ENCODE measurements at places on chromosomes 1 and 21. TPM values are rescaled to one million over a fixed set of nuclear protein-coding genes. Genes with fewer than 3 reads are reported as not detected.

DPT gene
- total RNA-seq = not detected

- no peaks in the 10 kb centered on the region for H3K27me3 ChIP-seq
- H3K4me3 ChIP-seq = no peak overlapping the region
- H3K36me3 ChIP-seq = no peaks in the 10 kb centered on the region
- H3K4me1 ChIP-seq = no peaks in the 10 kb centered on the region
Observed at GRCh38 chr1:3457910-3458883, 3.7 kb downstream of the ARHGEF16 start.

DNA sequence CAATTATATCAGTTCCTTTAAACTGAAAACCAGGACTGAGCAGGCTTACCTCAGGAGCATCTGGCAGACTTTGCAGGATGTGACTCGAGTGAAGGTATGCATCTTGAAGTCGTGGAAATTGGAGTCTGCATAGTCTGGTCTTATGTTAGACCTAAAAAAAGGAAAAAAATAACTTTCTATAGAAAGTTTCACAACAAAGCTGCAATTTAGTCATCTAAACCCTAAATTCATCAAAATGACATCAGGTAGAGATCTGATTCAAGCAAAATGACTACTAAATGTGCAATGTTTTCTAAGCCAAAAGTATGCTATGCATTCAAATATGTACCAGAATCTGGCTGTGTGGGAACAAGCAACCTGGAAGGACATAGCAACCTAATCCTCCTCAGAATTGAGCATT, 260.1 kb downstream of the VAV3 start:
- DNase-seq = no peak
- H3K4me1 ChIP-seq = no peaks in the 10 kb centered on the region
- no peak overlapping the region for H3K27ac ChIP-seq
- H3K36me3 ChIP-seq = no peaks in the 10 kb centered on the region

DNA sequence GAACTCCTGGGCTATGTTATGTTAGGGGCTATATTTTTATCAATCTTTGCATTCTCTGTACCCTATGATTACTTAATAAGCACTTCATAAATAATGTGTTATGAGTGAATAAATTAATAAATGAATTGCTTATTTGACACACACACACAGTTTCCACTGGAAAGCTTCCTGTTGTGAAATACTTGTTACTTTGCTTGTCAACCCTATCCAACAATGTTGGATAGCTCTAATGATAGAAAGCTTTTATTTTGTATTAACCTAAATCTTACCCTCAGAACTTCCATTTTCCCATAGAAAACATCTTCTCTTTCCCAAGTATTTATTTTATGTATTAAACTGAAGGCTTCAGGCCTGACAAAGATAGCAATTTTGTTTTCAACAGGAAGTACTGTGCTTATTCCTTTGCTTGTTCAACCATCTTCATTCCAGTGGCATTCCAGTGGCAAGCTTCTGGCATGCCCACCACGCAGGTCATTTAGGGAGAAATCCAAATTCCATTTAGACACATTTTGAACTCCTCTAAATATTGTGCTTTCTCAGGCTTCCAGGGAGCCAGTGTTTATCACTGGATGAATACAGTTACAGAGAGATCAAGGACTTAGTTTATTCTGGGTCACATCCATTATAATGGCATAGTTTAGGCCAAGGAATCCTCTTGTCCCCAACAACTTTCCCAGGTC, 134.4 kb downstream of the TGFB2 start:
- no peak for DNase-seq
- no peaks in the 10 kb centered on the region for H3K36me3 ChIP-seq
- H3K4me1 ChIP-seq = no peaks in the 10 kb centered on the region

DNA sequence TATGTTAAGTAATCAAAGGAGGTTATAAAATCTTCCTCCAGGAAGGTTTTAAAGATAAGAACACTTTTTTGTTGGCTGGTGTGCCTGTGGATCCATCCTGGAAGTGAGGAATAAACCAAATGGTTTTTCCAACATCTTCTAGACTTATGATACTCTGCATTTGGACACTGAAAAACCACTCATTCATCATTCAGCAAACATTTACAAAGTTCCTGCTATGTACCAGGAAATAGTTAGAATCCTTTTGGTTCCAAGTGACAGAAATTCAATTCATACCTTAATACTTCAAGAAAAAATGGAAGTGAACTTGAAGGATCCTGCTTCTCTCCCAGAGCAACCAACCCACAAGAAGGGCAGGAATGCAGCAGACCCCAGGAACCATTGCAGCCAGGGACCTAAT, 39.6 kb upstream of the PIGC start:
- no peak for DNase-seq
- no peak overlapping the region for H3K4me3 ChIP-seq
- H3K36me3 ChIP-seq = no peaks in the 10 kb centered on the region
- H3K4me1 ChIP-seq = peaks cover 18% of the 10 kb centered on the region
- no peak overlapping the region for H3K27ac ChIP-seq

OR2T11 gene
- not detected for total RNA-seq

MLLT11 gene
- total RNA-seq = 5.6 TPM

SLC25A33 gene
- total RNA-seq = 7.0 TPM

DNA sequence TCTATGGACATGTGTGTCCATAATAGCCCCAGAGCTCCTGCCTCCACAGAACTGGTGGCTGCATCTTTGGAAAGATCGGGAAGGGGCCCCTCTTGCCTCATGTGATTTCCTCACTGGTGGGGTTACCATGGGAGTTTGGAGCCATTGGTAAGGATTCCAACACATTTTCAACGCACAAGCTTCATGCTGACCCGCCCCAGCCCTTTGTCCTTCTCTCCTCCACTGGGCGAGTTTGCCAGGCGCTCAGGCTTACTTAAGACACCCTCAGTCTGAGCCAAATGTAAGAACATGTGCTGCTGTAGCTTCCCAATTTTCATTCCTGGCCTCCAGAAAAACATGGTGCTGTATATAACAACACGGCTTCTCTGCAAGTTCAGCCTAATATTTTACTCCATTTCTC, 72.4 kb downstream of the ATP5PO start:
- no peak for DNase-seq
- H3K36me3 ChIP-seq = no peaks in the 10 kb centered on the region
- no peaks in the 10 kb centered on the region for H3K4me1 ChIP-seq
- no peaks in the 10 kb centered on the region for H3K27me3 ChIP-seq
- H3K4me3 ChIP-seq = no peak overlapping the region

GRCh38 chr1:67336157-67336556, 28.5 kb downstream of the IL12RB2 start:
- DNase-seq = no peak
- peak overlapping the region; percentile 70 for H3K4me3 ChIP-seq
- no peaks in the 10 kb centered on the region for H3K27me3 ChIP-seq
- peaks cover 68% of the 10 kb centered on the region for H3K36me3 ChIP-seq

DNA sequence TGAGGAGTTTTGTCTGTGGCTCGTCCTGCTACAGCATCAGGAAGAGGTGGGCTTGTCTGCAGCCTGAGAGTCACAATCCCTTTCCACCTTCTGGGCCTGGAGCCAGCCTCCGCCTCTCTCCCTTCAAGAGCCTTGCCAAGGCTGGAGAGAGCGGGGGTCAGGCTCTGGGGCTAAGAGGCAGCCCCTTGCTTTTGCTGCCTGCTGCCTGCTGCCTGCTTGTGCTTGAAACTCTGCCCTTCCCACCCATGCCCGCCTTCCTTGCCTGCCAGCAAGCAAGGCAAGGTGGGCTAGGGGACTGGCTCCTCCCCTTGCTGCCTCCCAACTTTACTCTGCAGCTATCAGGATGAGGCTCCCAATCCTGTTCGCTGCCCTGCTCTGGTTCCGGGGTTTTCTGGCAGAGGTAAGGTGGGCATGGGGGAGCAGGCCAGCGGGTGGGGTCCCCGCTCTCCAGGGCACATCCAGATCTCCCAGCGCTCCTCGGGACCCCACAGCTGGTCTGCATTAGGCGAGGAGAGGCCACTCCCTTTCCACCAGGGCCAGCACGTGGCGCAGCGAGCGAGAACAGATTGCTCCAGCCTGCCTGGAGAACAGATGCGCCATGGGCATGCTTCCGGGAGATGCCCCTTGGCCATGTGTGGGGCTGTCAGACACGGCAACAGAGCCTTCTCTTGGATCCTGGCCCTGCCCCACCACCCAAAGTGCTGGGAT, 7.5 kb upstream of the PTPN7 start:
- no peaks in the 10 kb centered on the region for H3K27me3 ChIP-seq
- H3K4me3 ChIP-seq = no peak overlapping the region
- DNase-seq = no peak

GRCh38 chr21:38733972-38734546, 71.7 kb upstream of the ETS2 start:
- H3K27me3 ChIP-seq = peaks cover 28% of the 10 kb centered on the region
- peaks cover 14% of the 10 kb centered on the region for H3K4me1 ChIP-seq
- peak overlapping the region; percentile 17 for H3K27ac ChIP-seq

GRCh38 chr1:44135886-44136285, 5.5 kb downstream of the KLF18 start:
- H3K27ac ChIP-seq = no peak overlapping the region
- no peak for DNase-seq
- H3K4me3 ChIP-seq = no peak overlapping the region
- H3K4me1 ChIP-seq = no peaks in the 10 kb centered on the region
- no peaks in the 10 kb centered on the region for H3K36me3 ChIP-seq

CENPF gene
- 96.3 TPM for total RNA-seq

KLHDC7A gene
- not detected for total RNA-seq

DNA sequence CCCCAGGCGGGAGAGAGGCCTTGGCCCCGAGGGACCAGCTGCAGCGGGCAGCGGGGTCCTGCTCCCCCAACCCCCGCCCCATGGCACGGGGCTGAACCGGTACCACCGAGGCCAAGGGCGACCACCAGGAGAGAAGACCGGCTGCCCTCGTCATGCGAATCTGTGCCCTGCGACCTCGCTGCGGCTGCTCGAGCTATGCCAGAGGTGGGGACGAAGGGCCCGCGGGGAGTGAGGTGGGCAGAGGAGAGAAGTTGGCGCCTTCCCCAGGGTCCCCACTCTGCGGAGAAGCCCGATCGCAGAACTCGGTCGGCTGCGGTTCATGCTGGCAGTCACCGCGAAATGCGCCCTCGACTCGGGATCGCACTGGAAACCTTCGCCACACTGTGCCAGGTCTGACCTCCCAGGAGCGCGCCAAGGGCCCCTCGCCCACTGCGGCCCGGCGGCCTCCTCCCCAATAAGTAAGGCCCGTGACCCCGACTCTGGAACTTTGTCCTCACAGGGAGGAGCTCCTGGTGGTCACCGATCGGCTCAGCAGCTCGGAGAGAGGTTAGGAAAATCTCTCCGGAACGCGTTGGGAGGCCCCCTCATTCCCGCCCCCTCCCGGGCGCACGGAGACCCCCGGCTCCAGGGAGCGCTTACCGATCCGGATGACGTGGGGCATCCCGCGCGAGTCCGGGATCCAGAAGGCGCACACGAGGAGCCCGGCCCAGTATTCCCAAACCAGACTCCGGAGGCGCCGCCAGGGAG, 787 bp downstream of the GRIK3 start:
- H3K27ac ChIP-seq = no peak overlapping the region
- peaks cover 13% of the 10 kb centered on the region for H3K4me1 ChIP-seq
- H3K4me3 ChIP-seq = no peak overlapping the region
- H3K36me3 ChIP-seq = no peaks in the 10 kb centered on the region

DNA sequence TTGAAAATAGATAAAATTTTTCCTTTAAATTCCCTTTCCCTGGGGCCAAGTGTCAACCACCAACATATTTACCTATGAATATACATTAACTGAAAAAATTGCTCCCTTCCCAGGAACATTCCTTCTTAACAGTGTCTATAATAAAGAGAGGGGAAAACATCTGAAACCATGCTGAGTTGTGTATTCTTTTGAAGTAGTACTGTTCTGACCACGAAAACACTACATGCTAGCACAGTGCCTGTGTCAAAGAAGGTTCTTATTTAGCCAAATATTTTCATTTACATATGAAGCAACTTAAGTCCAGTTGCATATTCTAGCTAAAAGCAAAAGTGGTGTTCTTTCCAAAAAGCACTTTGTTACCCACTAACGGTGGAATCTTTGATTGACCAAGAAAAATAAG, 311.2 kb downstream of the VAV3 start:
- no peak for DNase-seq
- H3K4me3 ChIP-seq = no peak overlapping the region
- no peaks in the 10 kb centered on the region for H3K36me3 ChIP-seq
- no peak overlapping the region for H3K27ac ChIP-seq

SPRR2F gene
- total RNA-seq = not detected

OLIG2 gene
- not detected for total RNA-seq

DNA sequence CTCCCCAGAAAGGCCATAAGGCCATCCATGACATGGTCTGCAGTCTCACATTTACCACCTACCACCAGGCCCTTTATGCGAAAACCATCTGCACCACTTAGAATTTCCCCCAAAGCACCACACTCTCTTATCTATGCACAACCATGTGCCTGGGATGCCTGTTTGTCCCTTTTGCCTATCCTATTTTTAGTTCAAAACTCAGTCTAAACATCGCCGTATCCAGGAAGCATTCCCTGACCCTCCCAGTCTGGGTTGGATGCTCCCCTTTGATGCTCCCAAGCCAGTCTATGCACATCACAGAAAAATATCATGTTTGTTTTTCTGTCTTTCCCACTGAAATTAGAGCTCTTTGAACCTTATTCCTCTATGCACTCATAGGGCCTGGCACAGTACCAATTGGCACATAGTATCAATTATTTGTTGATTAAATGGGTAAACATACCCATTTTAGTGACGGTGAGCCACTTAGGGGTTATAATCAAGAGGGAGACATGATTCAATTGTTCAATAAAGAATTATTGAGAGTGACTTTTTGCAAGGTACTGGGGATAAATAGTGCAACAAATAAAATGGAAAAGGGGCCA, 6.7 kb downstream of the MPL start:
- no peak overlapping the region for H3K27ac ChIP-seq
- DNase-seq = no peak
- no peaks in the 10 kb centered on the region for H3K36me3 ChIP-seq

GRCh38 chr1:182569939-182570610, 19.0 kb downstream of the RNASEL start:
- no peaks in the 10 kb centered on the region for H3K27me3 ChIP-seq
- no peaks in the 10 kb centered on the region for H3K36me3 ChIP-seq
- H3K4me1 ChIP-seq = no peaks in the 10 kb centered on the region
- DNase-seq = no peak
- H3K27ac ChIP-seq = no peak overlapping the region
- no peak overlapping the region for H3K4me3 ChIP-seq

ZBTB37 gene
- total RNA-seq = 14.2 TPM

DNA sequence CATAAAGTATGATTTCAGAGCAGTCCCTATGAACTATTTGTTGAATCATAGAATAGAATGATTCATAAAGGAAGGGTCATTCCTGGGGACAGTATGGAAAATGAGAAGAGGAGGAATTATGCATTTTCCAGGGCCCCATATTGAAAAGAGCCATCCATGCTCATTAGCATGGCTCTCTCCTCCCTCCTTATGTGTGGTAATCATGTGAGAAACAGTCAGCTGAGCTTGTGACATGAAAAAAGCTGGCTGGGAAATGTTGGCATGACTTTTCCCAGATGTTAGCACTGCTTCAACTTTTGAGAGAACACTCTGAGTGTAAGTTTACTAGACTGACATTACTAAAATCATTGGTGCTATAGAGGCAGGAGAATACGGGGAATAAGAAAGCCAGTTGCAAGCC, 16.1 kb downstream of the TRIM67 start:
- no peaks in the 10 kb centered on the region for H3K4me1 ChIP-seq
- no peak for DNase-seq
- no peak overlapping the region for H3K4me3 ChIP-seq
- peaks cover 1% of the 10 kb centered on the region for H3K36me3 ChIP-seq

Data from activated T-cell treated with anti-CD3 and anti-CD28 coated beads, Interleukin-2, amount 50 U/mL, for 72 hours (primary cell).